ENCODE measurements at places on chromosomes 11 and 22.

- no peak for DNase-seq
Measured at GRCh38 chr22:49613108-49613507, 214.6 kb downstream of the BRD1 start.

- no peak for DNase-seq
Measured at GRCh38 chr11:19243143-19243542, 2.4 kb upstream of the E2F8 start.

DNA sequence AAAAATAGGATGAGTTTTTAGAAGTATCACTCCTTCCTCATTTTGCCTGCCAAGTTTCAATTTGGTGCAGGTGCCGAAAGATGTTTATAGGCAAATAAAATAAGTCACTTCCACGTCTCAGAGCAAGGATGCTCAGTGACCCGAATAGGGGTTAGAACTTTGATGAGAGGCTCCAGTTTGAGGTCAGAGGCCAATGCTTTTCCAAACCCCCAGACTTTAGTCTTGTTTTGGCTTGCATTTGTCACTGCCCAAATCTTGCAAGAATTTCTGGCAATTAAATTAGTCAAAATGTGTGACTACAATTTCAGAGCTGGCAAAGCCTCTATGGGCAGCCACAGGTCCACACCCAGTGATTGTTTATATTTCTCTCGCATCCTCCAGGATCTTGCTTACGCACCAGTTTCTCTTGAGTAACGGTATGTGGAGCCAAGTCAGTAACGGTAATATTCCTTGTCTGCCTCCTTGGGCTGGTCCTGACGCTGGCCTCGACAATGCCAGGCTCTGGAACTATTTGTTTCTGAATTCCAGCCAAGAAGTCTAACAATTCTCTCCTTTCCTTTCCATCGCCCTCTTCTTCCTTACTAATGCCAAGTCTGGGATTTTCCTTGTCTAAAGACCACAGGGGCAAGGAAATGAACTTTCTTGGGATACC, 9.9 kb upstream of the NUP160 start:
- no peak for DNase-seq

- DNase-seq, result no peak
Measured at GRCh38 chr11:128058580-128059208, 528.7 kb downstream of the ETS1 start.

- no peak for DNase-seq
Measured at GRCh38 chr11:127037001-127037400, 36.4 kb upstream of the KIRREL3 start.

DNA sequence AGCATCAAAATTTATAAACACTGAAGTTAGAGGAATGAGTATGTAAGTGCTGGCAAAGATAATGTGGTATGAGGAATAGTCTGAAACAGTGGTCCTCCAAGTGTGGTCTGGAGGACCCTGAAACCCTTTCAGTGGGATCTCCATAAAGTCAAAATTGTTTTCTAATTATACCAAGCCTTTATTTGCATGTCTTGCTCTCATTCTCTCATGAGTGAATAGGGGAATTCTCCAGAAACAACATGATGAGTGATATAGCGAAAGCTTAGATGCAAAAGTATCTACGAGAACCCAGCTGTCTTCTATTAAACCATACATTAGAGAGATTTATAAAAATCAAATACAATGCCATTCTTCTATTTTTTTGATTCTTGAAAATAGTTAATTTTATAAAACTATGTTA, 145.0 kb upstream of the RAG2 start:
- DNase-seq, result no peak

GRCh38 chr11:105078283-105078682, 33.1 kb upstream of the CARD16 start:
- no peak for DNase-seq

DNA sequence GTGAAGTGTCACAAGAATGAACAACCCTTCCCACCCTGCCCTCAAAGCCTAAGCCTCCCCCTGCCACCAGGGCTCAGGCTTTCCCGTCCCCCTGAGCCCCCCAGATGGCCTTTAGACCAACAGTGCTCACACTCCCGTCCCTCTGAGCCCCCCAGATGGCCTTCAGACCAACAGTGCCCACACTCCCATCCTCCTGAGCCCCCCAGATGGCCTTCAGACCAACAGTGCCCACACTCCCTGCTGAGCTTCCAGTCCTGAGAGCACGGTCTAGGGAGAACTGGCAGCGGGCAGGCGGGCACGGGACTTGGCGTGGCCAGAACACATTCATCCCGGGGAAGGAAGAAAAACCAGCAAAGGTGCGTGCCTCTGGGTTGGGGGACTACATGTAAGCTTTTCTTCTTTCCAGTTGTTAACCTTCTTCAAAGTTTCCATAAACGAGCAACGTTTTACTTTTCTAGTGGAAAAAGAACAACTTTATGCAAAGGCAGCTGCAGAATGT, 2.5 kb downstream of the MRGPRG start:
- DNase-seq, result peak; percentile 58

DNA sequence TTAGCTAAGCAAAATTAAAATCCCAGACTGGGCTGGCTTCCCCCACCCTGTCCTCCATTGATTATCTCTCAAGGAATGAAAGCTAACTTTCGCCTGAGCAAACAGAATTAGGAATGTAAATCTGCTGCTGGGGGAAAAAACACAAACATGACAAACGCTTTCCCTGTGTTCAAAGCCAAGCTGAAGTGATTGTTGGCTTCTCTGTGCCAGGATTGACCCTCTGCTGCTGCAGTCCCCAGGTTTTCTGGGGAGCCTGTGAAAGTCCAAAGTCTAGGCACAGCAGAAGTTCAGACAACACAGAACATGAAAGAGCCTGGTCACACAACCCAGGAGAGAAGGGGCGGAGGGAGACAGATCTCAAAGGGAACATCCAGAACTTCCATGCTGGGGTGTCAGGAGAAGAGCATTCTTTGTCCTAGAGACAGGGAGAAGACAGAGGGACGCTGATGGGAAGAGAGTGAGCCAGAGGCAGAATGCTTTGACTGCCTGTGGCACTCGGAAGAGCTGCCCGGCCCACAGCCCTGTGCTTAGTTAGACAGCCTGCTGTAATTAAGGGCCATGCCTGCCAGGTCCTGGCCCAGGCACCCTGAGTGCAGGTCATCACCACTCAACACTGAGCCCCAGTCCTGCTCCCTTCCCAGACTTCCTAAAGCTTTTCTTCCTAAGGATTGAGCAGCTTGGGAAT, 6.9 kb downstream of the PATZ1 start:
- DNase-seq, result no peak

- DNase-seq, result no peak
Measured at GRCh38 chr11:131203040-131203439, 167.4 kb upstream of the NTM start.
